SJSA1 (cell line): ENCODE measurements at places on chromosomes 7 and 10.

GRCh38 chr7:123011766-123012369 lies 16.4 kb upstream of the TAS2R16 start:
- no peak for DNase-seq

DNA sequence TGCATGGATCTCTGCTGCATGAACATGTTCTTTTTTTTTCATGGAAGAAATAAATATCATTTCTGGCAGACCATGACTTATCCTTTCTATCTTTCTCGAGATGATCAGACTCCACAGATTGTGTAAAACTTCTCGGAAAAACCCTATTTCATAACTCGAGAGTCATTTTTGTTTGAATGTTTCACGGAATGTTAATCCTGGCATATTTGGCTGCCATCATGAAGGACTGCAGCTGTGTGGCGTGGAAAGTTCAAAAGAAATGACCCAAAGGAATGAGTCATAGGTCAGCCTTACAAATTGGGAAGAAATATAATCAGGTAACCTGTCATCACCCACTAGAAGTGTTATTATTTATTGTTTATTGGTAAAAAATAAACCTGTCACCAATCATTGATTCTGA lies 566.8 kb downstream of the SDK1 start:
- DNase-seq = no peak

DNA sequence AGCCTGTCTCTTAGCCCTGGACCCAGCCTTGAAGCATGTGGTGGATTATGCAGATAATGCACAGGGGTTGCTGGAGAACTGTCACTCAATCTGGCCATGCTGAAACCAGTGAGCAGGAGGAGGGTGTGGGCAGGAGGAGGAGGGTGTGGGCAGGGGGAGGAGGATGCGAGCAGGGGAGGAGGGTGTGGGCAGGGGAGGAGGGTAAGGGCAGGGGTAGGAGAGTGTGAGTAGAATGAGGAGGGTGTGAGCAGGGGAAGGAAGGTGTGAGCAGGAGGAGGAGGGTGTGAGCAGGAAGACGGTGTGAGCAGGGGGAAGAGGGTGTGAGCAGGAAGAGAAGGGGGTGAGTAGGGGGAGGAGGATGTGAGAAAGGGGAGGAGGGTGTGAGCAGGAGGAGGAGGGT lies 18.8 kb downstream of the CAMK2B start:
- DNase-seq = peak; percentile 36

DNA sequence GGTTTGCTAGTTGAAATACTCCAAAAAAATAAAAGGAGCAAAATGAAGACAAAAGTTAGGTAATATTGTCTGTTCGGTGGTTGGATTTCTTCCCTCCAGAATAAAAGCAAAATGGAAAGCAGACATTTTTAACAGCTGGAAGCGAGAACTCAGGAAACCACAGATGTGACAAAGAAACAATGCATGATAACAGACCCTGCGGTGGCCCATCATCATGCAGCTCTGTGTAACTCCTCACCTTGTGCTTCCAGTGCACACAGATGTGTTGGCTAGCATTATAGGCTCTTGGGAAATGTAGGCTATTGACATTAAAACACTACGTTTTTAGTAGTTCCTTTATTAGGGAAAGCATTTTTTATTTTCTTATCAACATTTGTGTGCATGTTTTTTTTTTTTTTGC lies 53.9 kb upstream of the ARL4A start:
- no peak for DNase-seq

- peak; percentile 72 for DNase-seq
These were observed 138.0 kb downstream of the TACC2 start for GRCh38 chr10:122126763-122127659.
